ENCODE measurements at places on chromosomes 2 and 18.

GRCh38 chr18:2970772-2971659, 41.9 kb downstream of the LPIN2 start:
- peak; percentile 38 for DNase-seq

DNA sequence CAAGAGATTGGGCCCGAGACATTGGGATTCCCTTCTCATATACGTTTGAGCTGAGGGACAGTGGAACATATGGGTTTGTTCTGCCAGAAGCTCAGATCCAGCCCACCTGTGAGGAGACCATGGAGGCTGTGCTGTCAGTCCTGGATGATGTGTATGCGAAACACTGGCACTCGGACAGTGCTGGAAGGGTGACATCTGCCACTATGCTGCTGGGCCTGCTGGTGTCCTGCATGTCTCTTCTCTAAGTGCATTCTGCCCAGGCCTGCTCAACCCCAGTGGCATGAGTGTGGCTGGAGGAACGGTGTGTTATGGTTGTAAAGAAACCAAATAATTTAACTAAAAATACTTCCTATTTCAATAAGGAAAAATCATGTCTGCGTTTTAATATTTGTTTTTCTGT, 29.9 kb downstream of the CPO start:
- no peak for DNase-seq

DNA sequence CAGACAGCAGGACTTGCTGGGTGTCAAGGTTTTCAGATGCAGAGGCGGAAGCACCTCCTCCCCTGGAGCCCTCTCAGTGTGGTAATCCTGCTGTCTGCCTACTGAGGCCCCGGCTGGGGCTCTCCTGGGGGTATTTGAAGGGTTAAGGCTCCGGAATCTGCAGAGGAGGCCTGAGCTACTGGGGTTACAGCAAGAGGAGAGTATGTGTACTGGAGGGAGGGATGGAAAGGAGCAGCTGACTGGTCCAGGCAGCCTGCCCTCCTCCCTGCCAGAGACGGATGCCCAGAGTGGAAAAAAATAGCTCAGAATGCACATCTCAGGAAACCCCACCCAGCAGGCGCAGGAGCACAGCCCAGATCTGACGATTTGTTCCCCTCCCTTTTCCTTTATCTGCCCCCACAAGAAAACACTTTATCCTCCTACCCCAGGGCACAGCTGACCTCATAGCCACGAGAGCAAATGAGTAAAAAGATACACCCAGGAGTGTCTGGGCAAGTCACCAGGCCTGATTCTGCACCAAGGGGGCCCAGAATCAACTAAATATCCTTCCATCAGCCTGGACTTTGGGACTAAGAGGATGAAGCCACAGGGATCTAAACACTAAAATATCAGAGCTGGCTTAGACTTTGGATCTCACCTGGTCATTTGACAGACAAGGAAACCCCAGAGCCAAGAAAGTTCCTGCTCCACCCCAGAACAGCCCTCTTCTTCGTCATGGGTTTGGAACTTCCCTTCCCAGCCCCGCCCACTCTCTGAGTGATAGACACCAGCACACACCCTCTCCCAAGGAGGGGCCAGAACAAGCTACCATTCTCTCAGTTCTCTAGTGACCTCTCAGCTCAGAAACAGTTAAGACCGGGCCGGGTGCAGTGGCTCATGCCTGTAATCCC, 5.5 kb downstream of the TMBIM1 start:
- DNase-seq, result peak; percentile 81

DNA sequence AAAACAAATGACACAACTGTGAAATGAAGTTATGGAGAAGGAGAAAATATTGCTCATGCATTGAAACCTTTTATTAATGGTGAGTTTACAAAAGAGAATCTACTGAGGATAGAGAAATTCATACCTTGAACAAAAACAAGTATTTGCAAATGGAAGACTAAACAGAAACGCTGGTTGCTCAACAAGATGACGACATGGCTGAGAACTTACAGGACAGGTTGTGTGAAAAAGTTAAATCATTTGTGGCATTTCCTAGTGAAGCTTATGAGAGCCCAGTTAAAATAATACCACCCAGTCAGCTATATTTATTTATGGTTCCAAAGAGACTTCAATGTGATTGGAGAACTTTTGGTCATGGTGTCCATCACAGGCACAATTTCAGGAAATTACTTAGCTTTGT, 148.6 kb upstream of the PKDCC start:
- no peak for DNase-seq

- DNase-seq, result no peak
These were observed 1.9 kb downstream of the PER2 start for GRCh38 chr2:238286551-238286950.

- DNase-seq, result no peak
These were observed 385.0 kb upstream of the FAM98A start for GRCh38 chr2:33984131-33984530.

DNA sequence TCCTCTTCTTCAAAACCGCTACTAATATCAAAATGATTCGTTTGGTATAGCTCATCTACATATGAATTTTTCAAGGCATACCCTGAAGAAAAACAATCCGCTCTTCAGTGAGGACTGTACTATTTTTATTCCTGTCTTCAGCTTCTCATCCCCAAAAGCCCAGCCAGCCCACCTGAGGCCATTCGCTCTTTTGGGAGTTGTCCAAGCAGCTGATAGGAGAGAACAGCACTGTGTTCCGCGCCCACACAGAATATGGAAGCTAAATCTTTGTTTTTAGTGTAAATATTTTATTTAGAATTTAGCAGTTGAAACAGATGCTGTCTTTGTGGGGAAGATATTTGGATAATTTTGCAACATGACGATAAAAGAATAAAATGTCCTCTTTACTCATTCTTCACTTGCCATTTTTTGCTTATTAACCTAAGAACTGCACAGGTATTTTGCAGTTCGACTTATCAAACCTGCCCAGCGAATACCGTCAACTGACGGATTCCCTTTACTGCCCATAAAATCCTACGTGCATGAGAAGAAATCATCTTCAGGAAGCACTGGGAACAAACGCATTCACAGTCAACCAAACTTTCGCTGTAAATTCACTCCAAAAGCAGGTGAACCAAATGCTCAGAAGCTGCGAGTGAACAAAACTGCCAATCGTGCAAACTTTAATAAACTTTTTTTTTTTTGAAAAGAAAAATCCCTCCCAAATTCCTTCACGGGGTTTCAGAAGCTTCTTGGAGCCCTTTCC, 3.4 kb downstream of the ZNF521 start:
- no peak for DNase-seq

DNA sequence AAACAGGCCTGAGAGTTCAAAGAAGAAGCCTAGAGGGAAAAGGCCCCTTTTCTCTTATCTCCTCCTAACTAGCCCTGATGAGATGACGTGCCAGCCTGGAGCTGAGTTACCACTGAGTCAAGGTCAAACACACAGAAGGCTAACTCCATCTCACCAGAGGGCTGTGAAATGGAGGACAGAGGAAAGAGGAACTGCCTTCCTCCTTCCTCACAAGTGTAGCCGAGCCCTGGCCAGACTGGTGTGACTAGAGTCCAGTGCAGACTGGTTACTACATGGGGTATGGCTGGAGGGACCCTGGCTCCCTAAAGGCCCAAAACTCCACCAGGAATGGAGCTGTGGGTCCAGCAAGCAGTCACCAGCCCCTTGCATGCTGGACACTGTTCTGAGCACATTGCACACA, 35.7 kb upstream of the GYPC start:
- no peak for DNase-seq

DNA sequence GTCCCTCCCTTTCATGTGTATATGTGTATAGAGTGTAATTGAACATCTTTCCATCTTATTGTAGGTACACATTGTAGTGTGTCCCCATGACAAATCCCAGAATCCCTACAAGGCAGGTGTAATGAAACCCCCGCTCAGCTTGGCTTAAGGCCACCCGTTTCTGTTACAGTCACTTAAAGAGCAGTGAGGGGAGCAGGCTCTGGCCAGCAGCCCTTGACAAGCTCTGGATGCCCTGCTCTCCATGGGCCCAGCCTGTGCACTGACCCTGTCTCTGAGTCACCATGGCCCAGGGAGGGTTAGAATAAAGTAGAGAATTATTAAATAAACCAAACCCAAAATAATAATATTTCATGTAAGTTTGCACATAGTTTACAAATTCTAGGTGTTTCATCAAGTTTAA, 17.2 kb upstream of the MAL start:
- no peak for DNase-seq

GRCh38 chr18:76553715-76554546, 58.9 kb upstream of the ZNF516 start:
- no peak for DNase-seq

DNA sequence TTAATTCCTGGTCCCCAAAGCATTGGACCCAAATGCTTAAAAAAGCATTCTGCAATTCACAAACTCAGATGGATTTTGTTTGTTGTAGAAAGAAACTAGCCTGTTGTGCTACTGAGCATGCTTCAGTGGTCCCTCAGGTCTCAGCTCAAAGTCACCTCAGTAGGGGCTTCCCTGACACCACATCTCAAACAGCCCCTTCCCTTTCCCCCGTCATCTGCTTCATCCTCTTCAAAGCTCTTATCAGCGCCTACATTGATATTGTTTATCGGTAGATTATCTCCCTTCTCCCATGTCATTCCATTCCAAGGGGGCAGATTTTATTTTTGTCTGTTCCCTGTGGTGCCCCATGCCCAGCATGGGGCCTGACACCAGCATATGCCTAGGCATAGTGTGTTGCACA, 172.9 kb downstream of the CELF4 start:
- no peak for DNase-seq

GRCh38 chr2:171260471-171261424, 100.1 kb upstream of the TLK1 start:
- peak; percentile 22 for DNase-seq
